ENCODE measurements at places on chromosomes 7 and 10.

GRCh38 chr10:127318396-127318795, 122.0 kb upstream of the INSYN2A start:
- no peak for DNase-seq

GRCh38 chr7:66735154-66735553, 5.4 kb upstream of the RABGEF1 start:
- DNase-seq = no peak

GRCh38 chr10:72252972-72253371, 20.8 kb upstream of the DDIT4 start:
- no peak for DNase-seq

DNA sequence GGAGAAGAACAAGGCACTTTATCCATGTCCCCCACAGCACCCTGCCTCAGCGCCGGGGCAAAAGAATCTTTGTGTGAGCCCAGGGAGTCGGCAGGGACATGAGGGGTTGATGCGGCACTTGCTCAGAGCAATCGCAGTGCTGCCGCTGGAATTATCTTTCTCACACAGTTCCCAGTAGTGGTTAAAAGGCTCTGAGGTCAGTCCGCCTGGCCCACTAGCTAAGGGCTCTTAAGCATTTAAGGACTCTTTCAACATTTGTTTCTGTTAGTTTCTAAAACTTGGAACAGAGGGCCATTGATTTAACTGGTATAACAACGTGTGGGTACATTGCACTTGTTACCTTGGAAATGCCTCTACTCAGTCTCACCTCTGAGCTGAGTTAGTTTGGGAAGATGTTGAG, 208.0 kb upstream of the C7orf33 start:
- no peak for DNase-seq

DNA sequence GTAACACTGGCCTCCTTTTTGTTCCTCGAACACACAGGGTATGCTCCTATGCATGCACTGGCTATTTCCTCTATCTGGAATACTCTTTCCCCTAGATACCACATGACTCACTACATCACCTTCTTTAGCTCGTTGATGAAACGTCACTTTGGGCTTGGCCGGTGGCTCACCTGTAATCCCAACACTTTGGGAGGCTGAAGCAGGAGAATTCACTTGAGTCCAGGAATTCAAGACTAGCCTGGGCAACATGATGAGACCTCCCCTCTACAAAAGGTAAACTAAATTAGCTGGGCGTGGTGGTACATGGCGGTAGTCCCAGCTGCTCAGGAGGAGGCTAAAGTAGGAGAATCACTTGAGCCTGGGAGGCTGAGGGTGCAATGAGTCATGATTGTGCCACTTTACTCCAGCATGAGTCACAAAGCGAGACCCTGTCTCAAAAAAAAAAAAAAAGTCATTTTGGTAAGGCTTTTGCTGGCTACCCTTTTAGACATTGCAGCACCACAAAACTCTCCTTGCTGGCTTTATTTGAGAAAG, 14.5 kb downstream of the ANKIB1 start:
- DNase-seq = no peak

GRCh38 chr7:27677912-27678612, 15.4 kb upstream of the HIBADH start:
- DNase-seq = no peak

GRCh38 chr7:71303566-71303965, 171.6 kb downstream of the GALNT17 start:
- DNase-seq = no peak

- no peak for DNase-seq
Observed at GRCh38 chr7:39721919-39722597, 98.7 kb downstream of the RALA start.

- DNase-seq = no peak
Observed at GRCh38 chr7:84484502-84485079, 290.0 kb upstream of the SEMA3A start.

DNA sequence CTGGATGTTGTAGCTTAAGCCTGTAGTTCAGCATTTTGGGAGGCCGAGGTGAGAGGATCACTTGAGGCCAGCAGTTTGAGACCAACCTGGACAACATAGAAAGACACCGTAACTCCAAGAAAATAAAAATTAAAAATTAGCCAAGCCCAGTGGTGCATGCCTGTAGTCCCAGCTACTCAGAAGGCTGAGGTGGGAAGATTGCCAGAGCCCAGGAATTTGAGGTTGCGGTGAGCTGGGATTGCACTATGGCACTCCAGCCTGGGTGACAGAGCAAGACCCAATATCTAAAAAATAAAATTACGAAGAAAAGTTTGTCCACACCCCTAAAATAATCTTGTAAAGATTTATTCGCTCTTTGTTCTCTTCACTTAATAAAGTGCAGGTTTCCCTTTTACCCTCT, 951.0 kb downstream of the TYW1 start:
- DNase-seq = no peak

DNA sequence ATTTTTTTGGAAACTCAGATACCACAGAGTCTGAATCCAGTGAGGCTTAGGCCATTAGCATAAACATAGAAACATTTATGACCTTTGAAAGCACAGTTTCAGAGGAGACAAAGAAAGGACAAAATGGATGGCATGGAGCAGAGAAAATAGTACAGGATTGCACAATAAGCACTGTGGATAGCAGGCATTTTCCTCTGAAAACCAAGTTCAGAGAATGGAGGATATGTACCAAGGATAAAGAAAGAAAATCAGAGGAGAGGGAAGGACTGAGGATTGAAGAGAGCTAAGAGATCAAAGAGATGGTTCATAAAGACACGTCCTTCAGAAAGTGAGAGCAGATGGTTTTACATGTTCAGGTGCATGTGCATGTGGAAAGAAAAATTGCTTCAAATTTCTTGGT, 707.2 kb upstream of the CELF2 start:
- no peak for DNase-seq

GRCh38 chr7:24665564-24666294, 91.5 kb downstream of the GSDME start:
- no peak for DNase-seq

GRCh38 chr10:46068117-46068516, 22.0 kb upstream of the MSMB start:
- DNase-seq = no peak

DNA sequence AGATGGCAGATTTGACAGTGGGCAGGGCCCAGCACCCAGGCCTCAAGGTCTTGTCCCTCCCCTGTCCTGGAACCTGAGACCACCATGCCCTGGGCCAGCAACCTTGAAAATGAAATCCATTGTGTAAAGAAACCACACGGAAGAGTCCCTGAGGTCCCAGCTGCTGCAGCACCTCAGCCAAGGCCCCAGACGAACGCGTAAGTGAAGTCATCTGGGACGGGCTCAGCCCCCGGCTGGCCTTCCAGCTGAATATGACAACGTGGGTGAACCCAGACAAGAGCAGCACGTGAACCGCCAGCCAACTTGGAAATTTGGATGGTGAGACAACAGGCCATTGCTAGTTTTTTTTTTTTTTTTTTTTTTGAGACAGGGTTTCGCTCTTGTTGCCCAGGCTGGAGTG, 70.3 kb downstream of the CYTH3 start:
- DNase-seq = no peak

- no peak for DNase-seq
Observed at GRCh38 chr7:99740573-99741440, 5.8 kb upstream of the CYP3A7 start.

GRCh38 chr7:118352867-118353453, 128.5 kb downstream of the ANKRD7 start:
- no peak for DNase-seq

DNA sequence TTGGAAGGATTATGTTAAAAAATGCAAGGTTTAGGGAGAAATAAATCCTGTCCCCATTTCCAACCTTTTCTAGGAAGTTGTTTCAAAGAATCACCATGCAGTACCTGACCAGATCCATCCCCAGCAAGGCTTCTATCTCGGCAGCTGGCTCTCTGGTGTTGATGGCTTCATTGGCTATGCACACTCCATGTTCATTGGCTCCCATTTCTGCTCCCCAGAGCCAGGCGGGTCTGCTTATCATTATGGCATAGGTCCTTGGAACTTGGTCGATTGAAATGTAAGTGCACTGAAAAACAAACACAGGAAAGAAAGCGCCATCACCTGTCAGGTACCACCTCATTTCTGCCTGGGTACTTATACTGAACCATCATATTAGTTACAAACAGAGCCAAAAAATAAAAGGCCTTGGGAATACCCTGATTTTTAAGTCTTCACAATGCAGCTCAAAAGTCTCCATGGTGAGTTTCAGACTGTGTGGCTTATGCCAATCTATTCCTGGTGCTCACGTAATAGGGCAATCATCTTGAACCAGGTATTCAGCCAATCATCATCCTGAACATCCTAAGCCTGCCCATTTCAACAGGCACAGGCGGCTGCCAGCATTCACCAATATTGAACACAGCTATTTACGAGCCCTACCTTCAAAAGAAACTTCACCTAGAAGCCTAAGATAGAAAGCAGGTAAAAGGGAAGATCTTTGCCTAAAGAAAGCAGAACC, 34.4 kb downstream of the SCRN1 start:
- no peak for DNase-seq

GRCh38 chr10:6044060-6044459, 18.1 kb downstream of the IL2RA start:
- DNase-seq = no peak

DNA sequence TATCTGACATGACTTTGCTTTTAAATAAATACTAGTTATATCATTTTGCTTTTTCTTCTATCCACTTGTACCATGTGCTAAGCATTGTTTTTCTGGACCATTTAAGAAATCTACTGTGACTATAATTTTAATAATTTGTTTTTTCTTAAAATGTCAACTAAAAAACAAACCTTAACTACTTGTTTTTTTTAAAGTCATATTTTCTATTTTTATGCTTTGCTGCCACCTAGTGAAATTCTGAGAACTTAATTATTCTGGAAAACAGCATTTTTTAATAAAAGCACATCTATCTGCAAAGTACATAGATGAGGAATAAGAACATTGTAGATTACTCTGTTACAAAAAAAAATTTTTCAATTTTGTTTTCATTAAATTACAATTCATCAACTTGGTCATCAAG, 47.4 kb downstream of the ORC5 start:
- DNase-seq = no peak

All from stimulated activated CD8-positive, alpha-beta memory T cell treated with anti-CD3 and anti-CD28 coated beads, Interleukin-4, amount 100 ng/mL, for 1 hour (primary cell).